ENCODE measurements at places on chromosomes 12 and 14.

DNA sequence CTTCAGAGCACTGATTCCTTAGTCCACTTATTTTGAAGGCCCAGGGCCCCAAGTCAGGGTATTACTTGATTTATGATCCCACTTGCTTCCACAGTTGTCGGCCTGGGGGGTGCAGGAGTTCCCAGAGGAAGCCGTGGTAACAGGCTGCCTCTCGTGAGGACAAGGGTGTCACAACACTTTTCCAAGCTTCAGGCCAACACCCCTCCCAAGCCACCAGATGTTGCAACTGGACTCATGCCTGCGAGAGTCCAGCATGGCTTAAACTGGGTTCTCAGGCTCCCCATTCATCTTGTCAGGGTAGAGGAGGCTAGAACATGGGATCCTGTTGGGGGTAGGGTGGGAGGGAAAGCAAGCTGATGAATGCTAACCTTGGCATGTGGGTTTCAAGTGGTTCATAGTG, 56.1 kb downstream of the BMP4 start:
- peak; percentile 76 for DNase-seq

- DNase-seq: no peak
Measured at GRCh38 chr12:52024845-52025230, 18.1 kb downstream of the TAMALIN start.

- DNase-seq: peak; percentile 42
Measured at GRCh38 chr12:20421421-20421820, 53.1 kb downstream of the PDE3A start.

DNA sequence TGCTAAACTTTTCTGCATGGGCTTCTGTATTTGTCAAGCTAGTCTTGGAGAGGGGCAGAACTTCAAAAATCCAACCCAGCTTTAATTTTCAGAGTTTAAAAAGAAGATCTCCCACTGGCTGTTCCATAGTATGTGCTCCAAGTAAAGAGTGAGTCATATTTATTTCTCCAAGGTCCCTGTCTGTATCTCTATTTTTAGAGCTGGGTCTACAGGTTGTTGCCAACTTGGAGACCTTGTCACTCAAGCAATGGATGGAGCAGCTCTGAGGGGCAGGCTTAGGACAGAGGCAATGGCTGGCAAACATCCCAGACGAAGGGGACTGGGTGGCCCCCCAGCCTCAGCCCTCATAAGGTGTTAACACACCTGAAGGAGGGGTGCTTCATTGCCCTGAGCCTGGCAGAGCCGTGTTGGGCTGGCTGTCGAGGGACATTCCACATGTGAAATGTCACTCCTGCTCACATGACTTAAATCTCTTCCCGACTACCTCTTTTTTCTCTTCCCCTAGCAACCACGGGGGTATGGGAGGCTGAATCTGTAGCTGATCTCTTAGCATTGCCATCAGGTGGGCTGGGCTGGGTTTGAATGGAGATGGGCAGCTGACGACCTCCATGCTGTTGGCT, 103.1 kb downstream of the SMOC1 start:
- no peak for DNase-seq

DNA sequence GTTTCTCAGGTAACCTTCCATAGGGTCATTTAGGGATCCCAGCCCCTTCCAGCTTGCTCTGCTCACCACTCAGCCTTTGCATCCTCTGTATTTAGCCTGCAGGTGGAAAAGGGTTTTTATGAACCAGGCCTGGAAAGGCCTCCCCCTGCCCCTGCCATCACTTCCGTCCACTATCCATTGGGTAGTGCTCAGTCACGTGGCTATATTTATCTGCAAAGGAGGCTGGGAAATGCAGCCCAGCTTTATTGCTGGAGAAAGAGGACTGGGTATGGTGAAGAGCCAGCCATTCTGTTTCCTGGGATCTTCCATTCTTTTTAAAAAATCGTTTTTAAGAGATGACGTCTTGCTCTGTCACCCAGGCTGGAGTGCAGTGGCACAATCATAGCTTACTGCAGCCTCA, 87.0 kb upstream of the MAP1LC3B2 start:
- no peak for DNase-seq

DNA sequence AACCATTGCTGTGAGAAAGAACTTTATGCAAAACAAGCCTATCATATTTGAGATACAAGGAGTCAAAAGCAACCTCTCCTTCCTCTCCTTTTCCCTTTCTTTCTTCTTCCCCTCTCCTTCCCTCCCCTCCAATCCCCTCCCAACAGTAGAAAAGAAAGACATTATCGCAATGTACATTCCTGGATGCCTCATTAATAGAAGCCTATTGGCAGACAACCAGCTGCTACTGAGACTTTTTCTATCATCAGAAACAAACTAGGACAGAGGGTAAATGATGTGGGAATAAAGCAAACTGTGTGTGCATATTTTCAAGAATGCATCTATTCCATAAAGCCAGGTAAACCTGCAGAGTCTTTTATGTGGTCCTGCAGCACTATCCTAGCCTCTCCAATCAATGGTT, 237.2 kb downstream of the ITPR2 start:
- no peak for DNase-seq

DNA sequence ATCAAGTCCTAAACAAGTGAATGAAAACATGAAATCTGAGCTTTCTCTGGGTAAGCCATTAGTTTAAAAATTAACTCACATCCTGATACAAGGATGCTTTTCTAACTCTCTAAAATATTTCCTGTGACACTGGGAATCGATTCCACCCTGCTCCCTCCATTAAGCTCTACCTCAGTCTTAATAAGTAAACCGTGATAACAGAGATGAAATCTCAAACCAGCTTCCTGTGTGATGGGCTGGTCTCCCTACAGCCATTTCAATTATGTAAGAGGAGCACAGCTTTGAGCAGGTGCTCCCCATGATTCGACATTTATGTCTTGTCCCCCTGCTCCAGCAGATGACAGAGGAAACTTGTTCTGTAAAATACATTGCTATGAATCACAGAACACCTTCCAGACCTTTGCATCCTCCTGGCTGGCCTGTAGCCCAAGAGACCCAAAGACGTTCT, 59.0 kb downstream of the GAS2L3 start:
- no peak for DNase-seq

- DNase-seq: no peak
Measured at GRCh38 chr12:70176290-70176689, 66.9 kb upstream of the CNOT2 start.

DNA sequence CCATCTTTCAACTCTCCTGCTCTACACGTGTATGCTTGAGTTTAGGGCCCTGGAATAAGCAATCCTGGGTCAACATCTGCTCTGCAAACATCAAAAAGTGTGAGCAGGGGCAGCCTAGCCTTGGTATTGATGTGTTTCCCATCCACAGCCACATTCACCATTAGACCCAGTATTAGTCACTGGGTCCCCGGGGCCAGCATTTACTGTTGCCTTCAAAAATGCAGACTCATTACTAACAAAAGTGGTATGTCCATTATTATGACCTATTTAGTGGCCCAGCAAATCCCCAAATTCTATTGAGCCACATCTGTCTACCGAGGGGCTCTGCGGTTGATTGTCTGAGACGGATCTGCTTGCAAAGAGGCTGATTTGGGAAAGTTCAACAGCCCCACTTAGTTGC, 661.8 kb downstream of the DIO2 start:
- no peak for DNase-seq

GRCh38 chr14:104820669-104821228, 19.8 kb downstream of the ZBTB42 start:
- DNase-seq: peak; percentile 67

GRCh38 chr12:77102691-77103090, 37.3 kb upstream of the E2F7 start:
- no peak for DNase-seq
